ENCODE measurements at places on chromosomes 4 and X.

- no peak for DNase-seq
Measured at GRCh38 chr4:42653626-42654560, 3.0 kb downstream of the ATP8A1 start.

DNA sequence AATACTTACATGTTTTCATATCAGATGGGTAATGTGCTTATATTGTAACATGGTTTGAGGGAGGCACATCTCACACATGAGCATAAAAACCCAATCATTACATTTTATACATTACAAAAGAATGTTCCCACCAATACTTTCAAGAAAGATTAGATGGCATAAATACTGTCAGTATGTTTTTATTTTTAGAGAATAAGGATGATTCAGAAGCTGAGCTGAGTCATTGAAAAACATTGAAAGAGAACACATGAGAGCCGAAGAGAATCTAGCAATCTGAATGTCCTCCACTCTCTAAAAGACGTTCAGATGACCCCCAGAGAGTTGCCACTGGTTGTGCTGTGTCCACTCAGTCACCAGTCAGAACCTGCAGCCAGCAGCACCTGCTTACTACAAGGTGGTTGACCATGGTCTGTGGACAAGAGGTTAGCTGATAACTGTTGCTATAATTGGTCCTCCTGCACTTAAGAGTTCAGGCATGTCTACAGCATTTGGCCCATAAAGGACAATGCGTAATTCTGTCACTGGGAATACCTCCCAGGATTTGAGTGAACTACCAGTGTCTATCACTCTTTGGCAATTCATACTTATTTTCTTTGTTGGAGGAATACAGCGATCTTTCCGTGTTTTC is 382.2 kb upstream of the IGFBP7 start:
- no peak for DNase-seq

GRCh38 chr4:53137468-53137867 is 228.4 kb downstream of the SCFD2 start:
- no peak for DNase-seq

GRCh38 chrX:110432906-110433215 is 74.2 kb downstream of the RTL9 start:
- DNase-seq = peak; percentile 4
